ENCODE measurements at places on chromosomes 1 and 21.

GRCh38 chr1:10507111-10507879 lies 32.5 kb downstream of the PEX14 start:
- peak; percentile 58 for DNase-seq

- no peak for DNase-seq
Measured at GRCh38 chr1:55376897-55377296, 161.7 kb upstream of the USP24 start.

- DNase-seq, result no peak
Measured at GRCh38 chr1:240967070-240967724, 355.2 kb upstream of the GREM2 start.

- DNase-seq, result no peak
Measured at GRCh38 chr1:5645135-5645399, 347.2 kb downstream of the NPHP4 start.

DNA sequence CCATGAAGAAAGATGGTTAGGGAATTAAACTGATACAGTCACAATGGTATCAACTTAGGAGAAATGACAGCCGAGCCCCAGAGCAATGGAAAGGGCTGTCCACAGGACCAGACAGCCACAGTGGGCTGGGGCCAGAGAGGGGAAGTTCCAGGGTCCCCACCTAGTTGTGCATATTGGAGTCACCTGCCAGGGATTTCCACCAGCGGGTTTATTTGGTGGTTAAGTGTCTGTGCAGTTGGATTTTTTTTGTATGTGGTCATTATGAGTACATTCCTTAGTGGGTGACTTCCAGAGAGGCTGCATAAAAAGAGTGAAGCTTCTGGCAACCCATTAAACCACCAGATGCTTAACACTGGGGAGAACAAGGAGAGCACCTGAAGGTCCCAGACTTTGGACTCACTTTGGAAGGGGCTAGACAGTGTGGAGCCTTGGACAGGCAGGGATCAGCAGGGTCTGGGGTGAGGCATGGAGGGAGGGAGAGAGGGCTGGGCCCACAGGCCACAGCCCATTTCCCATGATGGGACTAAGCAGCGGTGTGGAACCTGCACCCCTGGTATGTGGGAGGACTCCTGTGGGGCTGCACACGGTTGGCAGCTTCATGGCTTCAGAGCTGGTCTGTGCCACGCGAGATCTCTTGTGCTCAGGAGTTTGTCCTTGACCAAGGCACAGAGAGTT lies 7.8 kb upstream of the PTTG1IP start:
- no peak for DNase-seq

GRCh38 chr1:109794319-109795132 lies 30.8 kb upstream of the EPS8L3 start:
- DNase-seq, result no peak

GRCh38 chr21:36791180-36791579 lies 92.3 kb downstream of the SIM2 start:
- no peak for DNase-seq

GRCh38 chr1:6770751-6771440 lies 14.4 kb upstream of the CAMTA1 start:
- DNase-seq, result no peak

- no peak for DNase-seq
Measured at GRCh38 chr1:31327381-31327780, 30.5 kb downstream of the ZCCHC17 start.

DNA sequence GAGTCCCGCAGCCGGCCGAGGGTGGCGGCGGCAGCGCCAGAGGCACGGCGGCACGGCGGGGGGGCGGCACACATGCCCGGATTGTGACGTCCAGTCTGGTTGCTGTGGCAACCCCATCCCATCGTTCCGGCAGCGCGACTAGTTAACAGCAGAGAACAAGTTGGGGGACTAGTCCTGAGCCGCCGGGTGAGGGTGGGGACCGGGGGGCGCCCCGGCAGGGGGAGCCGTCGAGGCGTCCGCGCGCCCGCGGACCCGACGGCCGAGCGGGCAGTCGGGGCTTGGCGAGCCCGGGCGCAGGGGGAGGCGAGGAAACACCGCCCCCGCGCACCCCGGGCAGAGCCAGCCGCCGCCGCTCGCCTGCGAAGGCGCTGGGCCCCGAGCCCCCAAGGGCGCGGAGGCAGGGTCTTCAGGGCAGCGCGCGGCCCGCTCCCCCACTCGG lies at the start of gene CHD5:
Gene CHD5, minus strand, starts transcription at position 54 of the 439 bp plus-strand sequence. CDS start 298 bp downstream, outside the sequence.
- DNase-seq, result no peak

- DNase-seq, result no peak
Measured at GRCh38 chr21:44510109-44510507, 29.9 kb downstream of the KRTAP10-1 start.

- DNase-seq, result no peak
Measured at GRCh38 chr21:35057428-35057827, 8.3 kb upstream of the RUNX1 start.

GRCh38 chr1:211724687-211725196 lies 49.3 kb upstream of the NEK2 start:
- no peak for DNase-seq

GRCh38 chr1:167573035-167573434 lies 19.5 kb upstream of the CREG1 start:
- DNase-seq, result no peak

- peak; percentile 31 for DNase-seq
Measured at GRCh38 chr1:230268371-230269170, 157.6 kb downstream of the PGBD5 start.

GRCh38 chr1:29820401-29820800 lies 584.1 kb downstream of the PTPRU start:
- DNase-seq, result no peak

DNA sequence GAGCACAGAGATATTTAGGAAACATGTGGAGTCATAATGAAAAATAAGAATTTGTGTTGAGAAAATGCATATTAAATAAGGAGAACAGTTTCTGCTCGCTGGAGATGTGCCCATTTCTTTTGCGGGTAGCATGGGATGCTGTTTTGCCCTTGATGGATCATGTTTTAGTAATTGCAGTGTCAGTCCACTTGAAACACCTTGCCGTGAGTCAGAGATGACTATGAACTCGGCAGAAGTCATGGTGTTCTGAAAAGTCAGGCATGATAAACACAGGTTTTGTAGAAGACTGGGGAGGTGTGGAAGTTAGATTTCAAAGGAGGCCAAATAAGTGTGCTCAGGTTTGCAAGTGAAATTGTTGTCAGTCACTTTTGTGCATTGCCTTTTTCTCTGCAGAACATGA lies 315.0 kb upstream of the LRRC7 start:
- no peak for DNase-seq

- no peak for DNase-seq
Measured at GRCh38 chr1:236774926-236775325, 20.2 kb upstream of the MTR start.

DNA sequence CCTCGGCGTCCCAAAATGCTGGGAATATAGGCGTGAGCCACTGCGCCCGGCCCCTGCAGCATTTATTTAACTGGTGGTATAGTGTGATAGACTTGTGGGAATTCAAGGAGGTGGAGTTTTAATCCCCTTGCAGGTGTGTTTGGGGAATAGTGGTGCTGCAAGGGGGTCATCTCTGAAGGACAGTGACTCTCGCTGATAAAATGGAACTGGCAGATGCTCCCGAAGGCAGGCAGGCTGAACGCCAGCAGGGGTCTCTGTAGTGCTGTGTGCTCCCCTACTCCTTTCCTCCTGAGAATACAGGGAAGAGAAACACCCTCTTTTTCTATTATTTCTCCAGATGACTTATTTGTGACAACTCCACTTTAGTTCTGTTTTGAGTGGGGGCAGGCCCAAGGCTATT lies 4.0 kb downstream of the OSCP1 start:
- DNase-seq, result no peak

All from HL-60 (cell line).